ENCODE measurements at places on chromosomes 11 and 22. TPM values are rescaled to one million over a fixed set of nuclear protein-coding genes. Genes with fewer than 3 reads are reported as not detected.

Gene OR10G8
- not detected for polyA plus RNA-seq

Gene DCHS1
- polyA plus RNA-seq: 6.0 TPM

Gene PACSIN3
- 20.6 TPM for polyA plus RNA-seq

Gene HSPA8
- 928 TPM for polyA plus RNA-seq

Gene SHANK2
- 9.0 TPM for polyA plus RNA-seq

Gene TRIM68
- polyA plus RNA-seq: 5.6 TPM

Gene PANX1
- polyA plus RNA-seq: 19.4 TPM

Gene RNF215
- polyA plus RNA-seq: 8.9 TPM

Gene APOA5
- polyA plus RNA-seq: 0.31 TPM

Gene TRPC6
- polyA plus RNA-seq: 3.3 TPM

Gene TUT1
- 15.2 TPM for polyA plus RNA-seq

Gene TRIM49
- polyA plus RNA-seq: not detected

Gene LMO2
- polyA plus RNA-seq: 29.8 TPM

Gene KLHL35
- 0.62 TPM for polyA plus RNA-seq

Gene SLC22A12
- not detected for polyA plus RNA-seq

Gene OOSP1
- polyA plus RNA-seq: not detected

Gene MRGPRF
- polyA plus RNA-seq: 11.6 TPM

Gene ATXN10
- polyA plus RNA-seq: 64.7 TPM

Gene TSGA10IP
- 0.07 TPM for polyA plus RNA-seq

Gene ALX4
- 0.01 TPM for polyA plus RNA-seq

Gene DCDC1
- polyA plus RNA-seq: 0.47 TPM

Gene OR4D6
- not detected for polyA plus RNA-seq

Gene GRK3
- 9.0 TPM for polyA plus RNA-seq

Gene OR56A1
- polyA plus RNA-seq: not detected

Gene RASGRP2
- 46.4 TPM for polyA plus RNA-seq

Gene OR8I2
- not detected for polyA plus RNA-seq

Gene CSNK2A3
- 0.61 TPM for polyA plus RNA-seq

Gene MUC6
- 0.06 TPM for polyA plus RNA-seq

Gene LRRC74B
- 1.9 TPM for polyA plus RNA-seq

Gene CHST1
- polyA plus RNA-seq: 2.0 TPM

Gene ABCG4
- polyA plus RNA-seq: 0.03 TPM

Gene TEX54
- polyA plus RNA-seq: not detected

Gene CADM1
- 64.6 TPM for polyA plus RNA-seq

Gene TUBA8
- 1.6 TPM for polyA plus RNA-seq

Gene MYOD1
- not detected for polyA plus RNA-seq

Gene SPTBN2
- 9.4 TPM for polyA plus RNA-seq

Gene KDELR3
- polyA plus RNA-seq: 9.3 TPM

Gene NRGN
- 250 TPM for polyA plus RNA-seq

Gene FAM180B
- polyA plus RNA-seq: 0.05 TPM

Gene CTSW
- polyA plus RNA-seq: 2.9 TPM

Gene CECR2
- 1.1 TPM for polyA plus RNA-seq

All from lung (tissue), 17 donors.